ENCODE measurements at places on chromosomes 4 and X.

DNA sequence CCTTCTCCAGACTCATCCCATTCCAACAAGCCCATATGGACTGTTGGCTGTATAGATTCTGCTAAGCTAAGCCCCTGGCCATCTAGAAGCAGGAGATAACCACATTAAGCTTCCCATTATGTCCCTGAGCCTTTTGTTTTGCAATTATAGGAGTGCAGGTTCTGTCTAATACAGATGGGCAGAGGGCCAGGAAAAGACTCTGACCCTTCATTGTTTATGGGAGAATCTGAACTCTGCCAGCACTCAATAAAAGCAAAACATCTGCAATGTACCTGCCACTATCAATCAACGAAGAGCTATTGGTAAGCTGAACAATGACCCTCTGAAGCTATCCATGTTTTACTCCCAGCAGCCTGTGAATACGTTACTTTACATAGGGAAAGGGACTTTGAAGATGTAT lies 207.3 kb upstream of the CLNK start:
- no peak for DNase-seq

GRCh38 chr4:146095860-146096259 lies 79.7 kb upstream of the LSM6 start:
- no peak for DNase-seq

GRCh38 chrX:38458071-38458470 lies 103.3 kb upstream of the TSPAN7 start:
- DNase-seq, result no peak

- DNase-seq, result no peak
These were observed 171.8 kb upstream of the CLNK start for GRCh38 chr4:10856271-10856782.

DNA sequence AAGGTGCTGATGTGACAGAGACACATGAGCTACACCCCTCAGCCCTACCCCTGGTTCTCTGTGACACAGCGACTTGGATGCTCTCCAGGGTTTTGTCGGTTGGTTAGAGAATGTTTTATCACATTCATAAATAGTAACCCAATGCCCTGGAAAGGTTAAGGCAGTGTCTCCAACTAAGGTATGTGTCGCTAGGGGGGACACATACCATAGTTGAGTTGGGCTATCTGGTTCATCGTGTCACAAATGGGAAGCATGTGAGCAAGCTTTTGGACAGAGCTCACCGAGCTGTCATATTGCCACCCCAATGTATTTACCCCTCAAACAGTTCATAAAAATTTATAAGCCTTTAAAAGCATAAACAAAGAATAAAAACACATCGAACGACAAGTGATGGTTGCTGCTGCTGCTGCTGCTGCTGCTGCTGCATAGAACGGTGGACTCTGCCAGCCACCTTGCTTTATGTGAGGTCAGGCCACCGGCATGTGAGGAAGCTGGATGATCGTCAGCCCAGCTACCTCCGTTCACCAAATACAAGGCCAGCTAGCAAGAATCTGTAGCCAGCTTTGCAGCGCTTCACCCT lies 55.9 kb downstream of the STOX2 start:
- no peak for DNase-seq

GRCh38 chrX:78922754-78923153 lies 22.4 kb upstream of the P2RY10 start:
- no peak for DNase-seq

GRCh38 chr4:75179510-75179909 lies 246.6 kb downstream of the PARM1 start:
- no peak for DNase-seq

DNA sequence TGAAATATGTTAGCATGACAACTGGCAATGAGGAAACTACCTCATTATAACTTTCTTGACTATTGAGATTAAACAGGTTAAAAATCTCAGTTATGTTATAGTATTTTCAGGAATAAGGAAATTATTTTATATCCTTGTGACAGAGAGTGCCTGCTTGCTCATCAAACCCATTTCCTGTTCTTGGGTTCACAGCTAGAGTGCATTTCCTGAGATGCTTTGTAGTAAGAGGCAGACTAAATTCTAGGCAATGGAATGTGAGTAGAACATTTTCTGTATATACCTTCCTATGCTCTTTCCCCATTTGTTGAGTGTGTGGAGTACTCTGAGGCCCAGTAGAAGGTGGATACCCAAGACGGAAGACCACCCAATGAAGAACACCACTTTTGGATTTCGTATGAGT lies 96.9 kb upstream of the CASK start:
- no peak for DNase-seq

- no peak for DNase-seq
These were observed 399.6 kb upstream of the CT83 start for GRCh38 chrX:116862340-116862739.

DNA sequence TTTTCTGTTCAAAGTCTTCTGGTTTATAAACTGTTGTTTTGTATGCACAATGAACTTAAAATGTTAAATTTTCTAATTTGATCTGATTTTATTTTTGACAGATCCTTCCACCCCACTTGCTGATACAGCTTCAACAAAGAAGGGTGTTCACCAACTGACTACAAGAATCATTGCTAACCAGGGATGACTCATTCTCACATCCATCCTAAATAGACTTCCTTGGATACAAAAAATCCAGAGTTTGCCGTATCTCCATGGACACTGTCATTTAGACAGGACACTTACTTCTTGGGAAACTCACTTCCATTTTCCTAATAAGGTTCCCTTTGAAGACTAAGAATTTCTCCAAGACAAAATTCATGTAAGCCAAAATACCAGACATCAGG lies 111.6 kb upstream of the NWD2 start:
- DNase-seq, result no peak

DNA sequence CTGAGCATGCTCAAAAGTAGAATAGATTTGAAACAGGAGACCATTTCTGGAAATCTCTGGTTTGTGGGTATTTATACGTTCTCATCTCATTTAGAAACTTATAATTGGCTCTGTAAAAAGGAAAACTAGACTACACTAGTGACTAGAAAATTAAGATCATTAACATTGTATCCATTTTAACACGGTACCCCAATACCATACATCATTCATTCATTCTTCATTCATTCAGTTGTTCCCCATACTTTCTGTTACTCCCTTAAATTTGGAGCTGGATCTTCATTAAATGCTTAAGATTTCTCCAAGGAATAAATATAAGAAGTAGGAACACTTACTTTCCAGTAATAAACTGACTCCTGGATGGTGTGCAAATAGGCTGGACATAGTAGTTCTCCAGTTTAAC lies 1.3 kb downstream of the ARSJ start:
- no peak for DNase-seq
